Astrocyte (in vitro differentiated cells and primary cell): ENCODE measurements at places on chromosomes 2 and 18.
A peak's percentile ranks its signal among the peaks of the same experiment; 100 is the strongest.

DNA sequence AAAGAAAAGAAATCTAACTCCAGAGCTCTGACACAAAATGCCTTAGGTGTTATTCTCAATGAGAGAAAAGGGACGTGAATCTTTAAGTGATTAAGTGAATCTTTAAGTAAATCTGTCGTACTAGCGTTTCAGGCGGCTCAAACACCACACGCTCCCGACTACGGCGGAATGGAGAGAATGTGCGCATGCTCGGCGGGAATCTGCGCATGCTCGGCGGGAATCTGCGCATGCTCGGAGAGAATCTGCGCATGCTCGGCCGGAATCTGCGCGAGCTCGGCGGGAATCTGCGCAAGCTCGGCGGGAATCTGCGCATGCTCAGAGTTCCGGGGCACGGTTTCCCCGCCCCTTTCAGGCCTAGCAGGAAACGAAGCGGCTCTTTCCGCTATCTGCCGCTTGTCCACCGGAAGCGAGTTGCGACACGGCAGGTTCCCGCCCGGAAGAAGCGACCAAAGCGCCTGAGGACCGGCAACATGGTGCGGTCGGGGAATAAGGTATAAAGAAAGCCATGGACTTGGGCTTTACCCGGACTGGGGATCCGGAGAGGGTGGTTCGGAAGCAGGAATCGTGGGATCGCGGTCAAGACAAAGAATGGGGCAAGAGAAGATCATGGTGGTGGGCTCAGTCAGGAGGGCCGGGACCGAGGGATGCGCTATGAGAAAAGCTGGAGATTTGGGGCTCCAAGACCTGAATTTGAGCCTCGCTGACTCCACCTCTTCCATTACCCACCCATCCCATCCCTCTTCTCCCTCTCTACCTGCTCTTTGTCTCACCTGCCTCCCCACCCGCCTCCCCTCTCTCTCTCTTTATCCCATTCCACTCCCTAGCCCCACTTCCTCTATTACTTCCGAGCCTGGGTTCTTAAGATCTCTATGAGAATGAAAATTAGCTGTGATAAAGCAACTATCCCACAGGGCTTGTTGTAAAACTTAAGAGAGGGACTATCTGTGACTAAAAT lies at the start of gene XRCC5:
Gene XRCC5, plus strand, starts transcription at position 382 of the 955 bp plus-strand sequence. Its CDS starts 89 bp downstream, at position 471.
- DNase-seq = peak; percentile 85

DNA sequence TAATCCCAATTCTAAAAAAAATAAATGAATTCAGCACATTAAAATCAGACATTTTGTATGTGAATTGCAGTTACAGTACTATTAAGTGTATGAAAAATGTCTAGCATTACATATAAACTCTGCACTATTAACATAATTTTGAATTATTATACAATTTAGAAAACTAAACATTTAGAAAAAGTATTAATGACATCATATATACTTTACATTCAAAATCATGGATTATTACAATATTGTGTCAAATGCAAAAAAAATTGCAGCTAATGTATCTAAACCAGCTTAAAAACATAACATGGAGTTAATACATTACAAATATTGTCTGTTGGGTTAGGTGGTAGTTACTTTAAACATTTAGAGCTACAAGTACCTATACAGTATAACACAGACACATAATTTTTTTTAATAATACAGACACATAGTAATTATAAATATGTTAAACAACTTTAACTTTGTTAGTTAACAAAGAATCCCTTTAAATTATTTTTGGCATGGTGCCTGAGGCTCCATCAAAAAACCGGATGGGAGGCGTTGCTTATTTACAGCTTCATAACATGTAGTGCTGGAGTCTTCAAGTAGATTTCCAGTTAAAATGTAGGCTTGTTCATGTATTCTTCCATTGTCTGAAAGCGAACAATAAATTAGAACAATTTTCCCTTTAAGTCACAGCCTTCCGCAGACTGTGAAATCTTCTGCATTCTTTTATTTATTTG lies 79.1 kb downstream of the AP1S3 start:
- no peak for DNase-seq

- DNase-seq = no peak
Observed at GRCh38 chr18:56902653-56903052, 244.2 kb upstream of the BOD1L2 start.

- no peak for DNase-seq
Observed at GRCh38 chr2:240293557-240294461, 141.7 kb upstream of the GPC1 start.

DNA sequence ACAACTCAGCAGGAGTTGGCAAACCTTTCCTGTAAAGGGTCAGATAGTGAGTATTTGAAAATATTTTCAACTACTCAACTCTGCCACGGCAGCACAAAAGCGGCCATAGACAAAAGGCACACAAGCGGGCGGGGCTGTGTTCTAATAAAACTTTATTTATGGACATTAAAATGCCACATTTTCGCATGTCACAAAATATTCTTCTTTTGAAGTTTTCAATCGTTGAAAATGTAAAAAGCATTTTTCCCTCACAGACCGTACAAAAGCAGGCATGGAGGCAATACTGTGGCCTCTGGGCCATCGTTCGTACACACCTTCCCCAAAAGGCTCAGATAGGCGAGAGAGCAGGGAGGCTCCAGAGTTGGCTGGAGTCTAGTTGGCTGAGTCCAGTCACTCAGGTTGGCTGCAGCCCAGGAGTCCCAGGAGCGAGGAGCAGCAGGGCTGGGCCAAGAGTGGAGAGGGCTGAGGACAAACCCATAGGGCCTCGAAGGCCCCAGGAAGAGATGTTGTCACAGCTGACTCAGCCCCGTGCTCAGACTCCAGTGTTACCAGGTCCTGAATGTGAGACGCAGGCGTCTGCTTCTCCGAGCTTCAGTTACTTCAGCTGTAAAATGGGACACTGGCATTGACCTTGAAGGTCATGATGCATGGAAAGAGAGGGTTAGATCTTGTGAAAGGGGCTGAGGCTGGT lies 42.5 kb downstream of the SDC1 start:
- DNase-seq = peak; percentile 77

GRCh38 chr18:60232541-60232940 lies 140.0 kb downstream of the MC4R start:
- DNase-seq = peak; percentile 82

GRCh38 chr2:98909317-98910211 lies 26.5 kb downstream of the CRACDL start:
- DNase-seq = peak; percentile 87

GRCh38 chr2:104638190-104638858 lies 215.6 kb upstream of the POU3F3 start:
- DNase-seq = no peak

DNA sequence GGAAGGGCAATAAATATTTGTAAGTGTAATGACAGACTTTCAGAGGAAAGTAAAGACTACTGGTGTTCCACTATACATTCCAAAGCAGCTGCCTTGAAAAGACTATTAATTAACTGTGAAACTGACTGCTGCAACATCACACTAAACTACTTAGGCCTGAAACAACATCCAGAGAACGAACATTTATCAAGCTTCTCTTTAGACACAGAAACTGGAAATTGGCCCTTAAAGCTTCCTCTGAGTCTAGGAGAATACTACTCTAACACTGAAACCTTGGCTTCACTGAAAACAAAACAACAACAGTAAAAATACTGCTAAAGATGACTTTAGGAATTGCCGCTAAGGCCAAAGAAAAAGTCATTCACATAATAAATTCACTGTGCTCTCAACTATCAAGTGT lies 74.6 kb downstream of the ESCO1 start:
- no peak for DNase-seq

- DNase-seq = peak; percentile 27
Observed at GRCh38 chr2:73290049-73290839, 3.1 kb downstream of the EGR4 start.

DNA sequence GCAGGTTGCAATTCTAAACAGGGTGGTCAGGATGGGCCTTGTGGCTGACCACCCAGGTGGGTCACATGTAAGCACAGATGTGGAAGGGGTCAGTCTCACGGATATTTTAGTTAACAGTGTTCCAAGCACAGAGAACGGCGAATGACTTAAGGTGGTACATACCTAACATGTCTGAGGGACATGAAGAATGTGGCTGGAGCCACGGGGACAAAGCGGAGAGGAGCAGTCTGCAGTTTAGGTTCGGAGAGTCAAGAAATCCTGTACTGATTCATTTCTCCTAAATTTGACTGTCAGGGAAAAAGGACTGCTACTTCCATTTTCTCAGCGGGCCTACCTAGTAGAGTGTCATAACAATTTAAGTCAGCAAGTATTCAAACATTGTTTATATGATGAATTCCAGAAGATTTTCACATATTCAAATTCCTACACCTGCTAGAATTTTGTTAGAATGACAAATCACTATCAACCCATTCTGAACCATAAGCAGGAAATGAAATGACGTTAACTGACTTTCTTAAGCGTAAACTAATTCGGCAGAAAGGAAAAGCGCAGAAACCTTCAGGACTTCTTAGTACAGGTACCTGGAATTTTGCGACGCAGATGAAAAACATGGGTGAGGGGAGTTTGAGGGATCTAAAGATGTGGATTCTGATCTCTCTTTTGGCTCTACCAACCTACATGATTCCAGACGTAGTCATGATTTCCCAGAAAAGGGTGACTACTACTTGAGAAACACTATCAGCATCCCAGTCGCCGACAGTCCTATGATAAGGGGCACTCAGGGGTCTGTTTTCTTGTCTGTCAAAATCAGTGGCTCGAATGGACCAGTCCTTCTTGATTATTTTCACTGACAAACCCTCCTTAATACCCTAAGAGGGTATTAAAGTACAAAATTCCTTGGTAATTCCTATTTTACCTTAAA lies 41.3 kb downstream of the PTPN2 start:
- peak; percentile 20 for DNase-seq

DNA sequence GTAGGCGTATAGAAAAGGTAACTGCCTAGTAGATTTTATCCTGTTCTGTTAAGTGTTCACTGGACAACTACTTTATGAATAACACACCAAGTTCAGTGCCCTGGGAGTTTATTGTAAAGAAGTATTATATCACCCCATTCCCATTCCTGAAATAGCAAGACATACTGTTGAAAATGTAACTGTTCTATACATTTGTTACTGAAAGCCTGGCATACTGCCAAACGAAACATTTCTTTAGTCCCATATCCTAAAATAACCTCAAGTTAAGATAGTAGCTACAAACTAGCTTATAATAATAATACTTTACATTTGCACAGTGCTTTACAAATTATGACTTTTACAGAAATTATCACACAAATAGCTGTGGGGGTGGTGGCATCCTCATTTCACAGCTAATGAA lies 25.1 kb downstream of the SPDYA start:
- no peak for DNase-seq

GRCh38 chr2:240930631-240931318 lies 24.6 kb downstream of the CROCC2 start:
- no peak for DNase-seq

GRCh38 chr2:40844353-40845277 lies 392.7 kb upstream of the SLC8A1 start:
- no peak for DNase-seq

DNA sequence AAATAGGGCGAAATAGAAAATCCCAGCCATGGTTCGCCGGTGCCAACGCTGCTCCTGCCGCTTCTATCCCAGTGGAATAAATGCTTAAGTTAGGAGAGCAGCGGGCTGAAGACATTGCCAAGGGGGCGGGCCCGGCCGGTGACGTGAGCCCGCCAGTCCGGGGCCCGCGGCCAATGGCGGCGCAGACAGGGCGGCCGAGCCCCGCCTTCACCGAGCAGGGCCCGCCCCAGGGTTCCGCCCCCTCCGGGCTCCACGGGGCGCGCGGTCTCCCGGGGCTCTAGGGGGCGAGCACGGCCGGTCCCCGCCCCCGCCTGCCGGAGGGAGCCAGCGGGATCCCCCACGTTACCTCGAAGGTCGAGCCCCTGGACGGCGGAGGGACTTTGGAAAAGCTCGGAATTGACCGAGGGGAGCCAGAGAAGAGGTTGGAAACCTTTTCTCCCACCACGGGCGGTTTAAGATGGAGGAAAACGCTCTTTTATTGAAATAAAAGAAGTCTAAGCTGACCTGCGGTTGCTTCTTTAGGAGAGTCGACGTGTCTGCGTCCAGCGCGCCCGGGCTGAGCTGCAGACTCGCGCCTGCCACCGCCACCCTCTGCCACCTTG lies at the start of gene EPHA4:
Gene EPHA4, minus strand, starts transcription at position 86 of the 602 bp plus-strand sequence. Its CDS starts 56 bp downstream, at position 30.
- DNase-seq = peak; percentile 75

GRCh38 chr18:26546170-26546874 lies 2.0 kb downstream of the KCTD1 start:
- peak; percentile 47 for DNase-seq

GRCh38 chr2:231297108-231297908 lies 98.2 kb upstream of the B3GNT7 start:
- peak; percentile 19 for DNase-seq

GRCh38 chr2:72011370-72011689 lies 136.3 kb downstream of the CYP26B1 start:
- DNase-seq = no peak

- DNase-seq = no peak
Observed at GRCh38 chr2:23457990-23458682, 73.2 kb downstream of the KLHL29 start.

- DNase-seq = peak; percentile 16
Observed at GRCh38 chr2:5365871-5366461, 326.2 kb upstream of the SOX11 start.

- DNase-seq = no peak
Observed at GRCh38 chr2:11018651-11019185, 107.0 kb downstream of the KCNF1 start.

DNA sequence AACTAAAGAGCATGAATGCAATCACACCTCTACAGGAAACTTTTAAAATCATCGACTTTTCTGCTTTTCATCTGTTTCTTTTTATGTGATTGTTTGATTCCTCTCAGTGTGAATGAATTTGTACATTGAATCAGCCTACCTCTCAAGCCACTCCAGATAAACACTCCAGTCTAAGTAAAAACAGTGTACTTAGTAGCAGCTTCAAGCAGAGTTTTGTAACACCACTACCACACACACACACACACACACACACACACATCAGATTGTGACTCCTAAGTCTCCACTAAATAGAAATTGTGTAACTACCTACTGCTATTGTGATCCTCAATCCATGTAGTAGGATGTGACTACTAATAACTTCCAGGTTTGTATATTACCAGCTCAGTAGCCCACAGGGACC lies 65.3 kb upstream of the EPB41L5 start:
- no peak for DNase-seq

DNA sequence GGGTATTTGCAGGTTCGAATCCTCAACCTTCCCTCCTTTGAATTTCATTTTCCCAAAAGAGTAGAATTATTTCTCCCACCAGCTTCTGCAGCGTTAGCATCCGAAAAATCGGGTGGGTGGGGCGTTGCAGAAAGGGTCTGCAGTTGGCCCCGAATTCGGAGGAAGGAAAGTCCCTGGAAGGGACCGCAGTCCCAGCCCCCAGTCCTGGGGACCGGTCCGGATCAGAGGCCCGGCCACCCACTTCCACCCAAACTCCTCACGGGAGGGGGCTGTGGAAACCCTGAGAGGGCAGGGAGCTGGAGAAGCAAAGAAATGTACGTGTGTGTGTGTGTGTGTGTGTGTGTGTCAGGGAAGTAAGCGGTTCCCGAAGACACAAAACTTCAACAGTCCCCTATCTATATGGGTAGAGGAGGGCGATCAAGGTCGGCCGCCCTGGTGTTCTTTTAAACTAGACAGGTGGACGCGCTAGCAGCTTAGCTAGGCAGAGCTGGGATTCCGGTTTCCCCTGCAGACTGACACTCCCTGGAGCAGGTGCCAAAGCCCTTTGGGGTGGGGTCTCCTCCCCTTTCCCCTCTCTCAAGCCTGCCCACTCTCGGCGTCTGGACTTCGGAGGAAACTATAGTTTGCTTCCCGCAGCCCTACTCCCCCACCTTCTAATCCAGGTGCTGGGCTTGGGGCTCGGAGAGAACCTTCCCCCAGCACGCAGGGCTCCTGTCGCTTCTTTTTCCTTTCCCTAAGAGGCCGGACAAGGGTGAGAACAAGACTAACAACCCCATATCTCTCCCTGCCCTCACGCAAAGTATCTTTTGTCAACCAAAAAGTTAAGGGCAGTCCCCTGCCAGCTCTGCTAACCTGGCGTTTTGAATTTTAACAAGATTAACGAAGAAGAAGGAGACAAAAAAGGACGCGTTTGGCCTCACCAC lies 4.8 kb upstream of the ONECUT2 start:
- no peak for DNase-seq
